Esophagus mucosa (tissue), 1 donor: ENCODE measurements at places on chromosomes 6 and 20. TPM values are rescaled to one million over a fixed set of nuclear protein-coding genes. Genes with fewer than 3 reads are reported as not detected.

Gene VSTM2L
- total RNA-seq, result 0.52 TPM

Gene TBXT
- total RNA-seq, result not detected

Gene ME1
- 32.4 TPM for total RNA-seq

Gene TAB2
- 34.0 TPM for total RNA-seq

DNA sequence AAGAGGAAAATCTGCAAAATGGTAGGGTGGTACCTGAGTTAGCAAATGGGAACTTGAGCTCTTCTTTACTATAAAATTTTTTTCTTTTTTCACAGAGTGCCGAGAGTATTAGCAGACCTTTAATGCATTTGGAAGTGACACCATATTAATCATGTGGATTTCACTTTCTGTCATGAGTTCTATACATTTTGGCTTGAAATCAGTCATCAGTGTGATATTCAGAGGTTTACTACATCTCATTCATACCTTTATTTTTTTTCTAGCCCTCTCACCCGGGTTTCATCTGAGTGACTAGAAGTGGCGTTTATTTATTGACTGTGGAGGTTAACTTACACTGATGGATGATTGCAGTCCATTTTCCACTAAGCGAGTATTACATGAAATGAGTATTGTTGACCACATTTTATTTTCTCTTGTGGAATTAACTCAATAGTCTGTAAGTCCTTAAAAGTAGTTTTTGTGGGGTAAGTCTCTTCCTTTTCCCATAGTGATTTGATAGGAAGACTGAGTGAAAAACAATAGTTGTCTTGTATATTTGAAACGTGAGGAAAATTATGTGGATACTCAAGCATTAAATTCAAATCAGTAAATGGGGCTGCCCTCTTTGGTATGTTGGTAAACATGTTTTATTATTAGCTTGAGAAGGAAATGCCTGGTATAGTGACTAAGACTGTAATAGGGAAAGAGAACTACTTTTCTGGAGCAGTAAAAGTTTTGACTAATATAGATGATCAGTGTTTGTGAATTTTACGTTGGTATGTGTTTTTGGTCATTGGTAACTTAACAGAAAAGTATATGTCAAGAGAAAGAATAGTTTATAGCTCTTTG lies 55.5 kb downstream of the JARID2 start:
- ATAC-seq, result no peak

DNA sequence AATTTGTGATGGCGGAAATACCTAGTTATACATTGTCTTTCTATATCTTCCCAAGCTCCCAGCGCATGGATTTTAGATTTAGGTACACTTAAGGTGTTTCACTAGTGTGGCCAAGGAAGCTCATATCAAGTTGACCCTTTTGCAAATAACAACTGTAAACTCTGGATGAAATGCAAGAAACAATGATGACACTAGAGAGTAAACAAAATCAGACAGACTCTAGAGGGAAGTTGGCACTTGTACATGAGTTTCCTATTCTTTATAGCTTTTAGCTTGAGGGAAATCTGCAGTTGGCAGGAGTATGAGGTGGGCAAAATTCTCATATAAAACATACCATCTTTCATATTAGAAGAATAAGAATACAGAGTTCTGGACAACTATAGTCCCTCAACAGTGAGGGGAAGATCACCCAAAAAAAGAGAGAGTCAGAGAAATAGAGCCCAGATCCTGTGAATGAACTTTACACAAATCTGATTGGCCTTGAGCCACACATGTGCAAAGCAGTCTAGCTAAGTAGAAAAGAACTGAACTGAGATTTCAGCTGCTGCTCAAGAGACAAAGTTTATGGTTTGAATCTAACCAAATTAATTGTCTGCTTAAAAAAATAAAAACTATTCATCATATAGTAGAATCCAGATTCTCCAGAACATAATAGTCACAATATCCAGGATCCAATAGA lies 26.1 kb downstream of the TXLNB start:
- no peak for ATAC-seq

DNA sequence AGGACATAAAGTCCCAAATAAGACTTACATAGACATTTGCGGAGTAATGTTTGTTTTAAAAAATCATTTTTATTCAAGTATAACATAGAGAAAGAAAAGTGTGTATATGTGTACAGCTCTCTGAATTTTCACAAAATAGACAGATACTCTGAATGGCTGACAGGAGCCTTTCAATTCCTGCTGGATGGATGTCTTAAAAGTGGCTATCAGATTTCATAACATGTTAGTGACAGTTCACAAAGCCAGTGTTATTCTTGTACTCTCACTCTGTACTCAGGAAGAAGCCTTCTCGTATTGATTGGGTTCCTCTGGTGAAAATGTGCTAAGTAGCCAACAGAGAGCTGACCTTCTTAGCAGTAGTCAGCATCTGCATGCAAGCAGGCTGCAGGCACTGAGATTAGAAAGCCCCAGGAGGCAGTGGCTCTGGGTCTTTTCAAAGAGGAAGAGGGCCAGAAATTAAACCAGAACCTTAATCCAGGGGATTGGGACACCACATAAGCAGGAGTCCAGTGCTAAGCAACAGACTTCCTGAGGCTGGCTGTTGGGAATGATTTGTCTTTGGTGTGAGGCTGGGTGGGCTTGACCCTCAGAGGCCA lies 19.7 kb downstream of the SLC17A4 start:
- ATAC-seq, result no peak

Gene PTGIS
- 2.9 TPM for total RNA-seq

DNA sequence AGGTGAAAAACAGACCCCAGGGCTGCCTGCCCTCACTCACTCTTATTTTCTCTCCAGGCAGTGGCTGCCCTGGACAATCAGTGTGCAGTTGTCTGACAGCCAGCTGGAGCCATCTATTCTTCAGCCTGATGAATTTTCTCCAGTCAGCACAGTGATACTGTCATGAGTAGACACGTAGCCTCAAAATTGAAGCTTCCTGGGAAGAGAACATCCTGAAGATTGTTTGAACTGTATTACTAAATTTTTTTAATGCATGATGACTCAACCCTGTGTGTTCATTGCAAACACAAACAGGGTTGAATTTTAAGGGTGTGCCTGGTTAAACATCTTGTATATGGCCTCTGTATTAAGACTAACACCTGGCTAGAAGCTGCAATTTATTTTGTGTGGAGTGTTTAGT lies 49.8 kb upstream of the STXBP5 start:
- ATAC-seq, result peak; percentile 93
